ENCODE measurements at places on chromosomes 11 and 22. TPM values are rescaled to one million over a fixed set of nuclear protein-coding genes. Genes with fewer than 3 reads are reported as not detected.

MRGPRE gene
- total RNA-seq, result not detected

MUC6 gene
- not detected for total RNA-seq

DNA sequence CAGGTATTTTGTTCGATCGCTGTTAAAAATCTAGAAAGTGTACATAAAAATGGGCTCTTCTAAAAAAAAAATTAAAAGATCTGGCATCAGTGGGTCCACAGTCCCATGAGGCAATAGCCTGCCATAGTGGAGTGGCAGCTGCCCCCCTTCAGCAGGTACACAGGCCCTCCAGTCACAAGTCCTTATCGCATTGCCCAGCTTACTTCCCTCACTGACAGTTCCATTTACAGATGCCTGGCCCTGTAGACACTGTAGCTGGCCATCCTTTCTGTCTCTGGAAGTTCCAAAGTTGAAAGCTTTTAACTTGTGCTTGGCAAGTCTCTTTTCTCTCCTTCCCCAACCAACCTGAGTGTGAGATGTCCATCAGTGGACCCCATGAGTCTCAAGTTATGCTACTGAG, 11.4 kb downstream of the ZNRF3 start:
- no peak for DNase-seq

- no peak for DNase-seq
These were observed 454.7 kb upstream of the DDI1 start for GRCh38 chr11:103581760-103582159.

- peak; percentile 80 for DNase-seq
These were observed at the start of gene PPP1R14B for GRCh38 chr11:64246871-64247728. Gene PPP1R14B (minus strand): TSS chr11:64246943. CDS start chr11:64246673, 270 bp downstream.

DNA sequence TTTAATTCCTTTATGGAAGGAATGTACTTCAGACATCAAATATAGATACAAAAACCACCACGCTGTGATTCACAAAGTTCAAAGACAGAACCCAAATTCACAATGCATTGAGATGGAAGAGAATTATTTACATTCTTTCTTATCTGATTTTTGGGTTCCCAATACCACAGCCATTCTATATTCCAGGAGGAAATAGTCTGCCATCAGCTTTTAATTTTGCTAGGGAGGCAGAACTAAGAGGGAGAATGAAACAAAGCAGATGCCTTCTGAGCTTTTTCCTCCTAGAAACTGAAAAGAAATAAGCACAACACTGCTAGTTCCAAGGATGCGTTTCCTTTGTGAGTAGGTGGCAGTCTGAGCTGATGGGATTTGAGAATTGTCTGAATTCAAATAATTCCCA, 283.0 kb upstream of the NARS2 start:
- DNase-seq, result no peak

GRCh38 chr22:38943201-38943600, 14.2 kb upstream of the APOBEC3A start:
- DNase-seq, result no peak

DNA sequence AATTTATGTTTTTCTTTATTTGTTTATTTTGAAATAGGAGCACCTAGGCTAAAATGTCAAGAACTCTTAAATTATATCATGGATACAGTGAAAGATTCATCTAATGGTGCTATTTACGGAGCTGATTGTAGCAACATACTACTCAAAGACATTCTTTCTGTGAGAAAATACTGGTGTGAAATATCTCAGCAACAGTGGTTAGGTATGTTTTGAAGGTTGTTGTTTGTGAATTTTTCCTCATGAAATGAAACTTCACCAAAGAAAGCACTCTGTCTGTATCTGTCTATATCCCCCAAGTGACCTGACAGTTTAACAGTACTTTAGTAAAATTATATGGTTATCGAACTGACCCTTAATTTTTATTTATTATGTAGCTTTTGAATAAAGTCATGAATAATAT, 12.8 kb downstream of the ATM start:
- DNase-seq, result no peak

GRCh38 chr22:49871482-49871881, 17.8 kb downstream of the ZBED4 start:
- no peak for DNase-seq
